GOT3 (cell line): ENCODE measurements at places on chromosomes 6 and 20.
A peak's percentile ranks its signal among the peaks of the same experiment; 100 is the strongest.

DNA sequence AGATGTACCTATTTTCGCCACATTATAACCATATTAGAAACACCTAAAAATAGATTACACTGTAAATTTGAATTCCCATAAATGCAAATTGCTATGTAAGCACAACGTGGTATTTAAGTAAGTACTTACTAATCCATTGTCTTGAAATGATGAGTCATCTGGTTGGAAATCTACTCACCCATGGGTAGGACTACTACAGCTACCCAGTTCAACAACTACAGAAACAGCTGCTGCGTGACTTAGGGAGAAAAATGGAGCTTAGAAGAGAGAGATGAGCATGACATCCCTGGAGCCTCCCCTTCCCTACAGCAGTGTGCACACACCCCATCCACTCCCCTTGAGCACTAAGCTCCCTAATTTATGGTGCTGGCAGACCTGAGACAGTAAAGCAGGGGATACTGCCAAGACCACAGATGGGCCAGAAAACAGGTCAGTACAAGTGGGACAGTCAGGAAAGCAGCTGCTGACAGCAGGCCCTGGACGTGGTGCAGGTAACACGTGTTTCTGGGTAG lies 26.9 kb downstream of the RRAGD start:
- DNase-seq = no peak

GRCh38 chr6:906920-907319 lies 214.0 kb upstream of the EXOC2 start:
- no peak for DNase-seq

DNA sequence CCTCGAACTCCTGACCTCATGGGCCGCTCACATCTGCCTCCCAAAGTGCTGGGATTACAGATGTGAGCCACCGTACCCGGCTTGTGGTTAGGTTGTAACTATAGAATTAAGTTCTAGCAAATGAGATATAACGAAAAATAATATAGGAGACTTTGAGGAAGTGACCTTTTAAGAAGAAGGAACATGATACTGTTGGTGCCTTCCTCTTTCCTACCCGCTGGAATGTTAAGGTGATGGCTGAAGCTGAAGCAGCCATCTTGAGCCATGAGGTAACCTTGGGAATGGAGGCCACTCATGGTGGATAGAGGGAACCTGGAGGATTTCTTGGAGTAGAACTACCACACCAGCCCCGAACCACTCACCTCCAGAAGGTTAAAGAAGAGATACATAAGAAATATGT lies 48.1 kb upstream of the MDGA1 start:
- DNase-seq = no peak

- no peak for DNase-seq
These were observed 49.3 kb upstream of the IER3 start for GRCh38 chr6:30793521-30794194.

DNA sequence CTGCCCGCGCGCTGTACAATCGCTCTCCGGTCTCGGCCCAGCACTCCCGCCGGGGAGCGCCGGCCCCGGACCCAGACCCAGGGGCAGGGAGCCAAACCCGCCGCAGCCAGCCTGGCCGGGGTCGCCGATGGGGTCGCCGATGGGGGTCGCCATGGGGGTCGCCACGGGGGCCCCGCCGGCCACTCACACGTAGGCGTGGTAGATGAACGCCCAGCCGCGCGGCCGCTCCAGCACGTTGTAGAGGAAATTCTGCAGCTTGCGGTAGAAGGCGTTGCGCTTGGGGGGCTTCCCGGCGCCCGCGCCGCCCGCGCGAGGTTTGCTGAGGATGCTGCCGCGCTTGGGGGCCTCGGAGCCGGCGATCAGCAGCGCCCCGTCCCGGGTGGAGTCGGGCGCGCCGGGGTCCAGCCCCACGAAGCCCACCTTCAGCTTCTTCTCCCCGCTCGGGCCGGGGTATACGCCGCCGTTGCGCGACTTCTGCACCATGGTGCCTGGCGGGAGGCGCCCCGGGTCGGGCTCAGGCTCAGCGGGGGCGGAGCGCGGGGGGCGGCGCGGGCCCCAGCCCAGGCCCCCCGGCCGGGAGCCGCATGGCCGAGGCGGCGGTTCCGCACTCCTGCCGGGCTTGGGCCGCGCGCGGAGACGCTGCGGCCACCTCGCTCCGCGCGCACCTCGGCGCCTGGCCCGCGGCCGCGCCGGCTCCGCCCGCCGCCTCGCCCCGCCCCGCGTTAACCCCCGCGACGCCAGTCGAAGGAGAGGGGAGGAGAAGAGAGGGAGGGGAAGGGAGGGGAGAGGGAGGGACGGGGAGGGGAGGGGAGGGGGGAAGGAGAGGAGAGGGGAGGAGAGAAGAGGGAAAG lies at the start of gene KCNQ2:
TSS of gene KCNQ2 (minus strand) at position 675 of the 851 bp plus-strand sequence. CDS start at position 483, 192 bp downstream.
- DNase-seq = no peak

- no peak for DNase-seq
These were observed 20.2 kb downstream of the KCNK15 start for GRCh38 chr20:44765701-44766347.

GRCh38 chr6:74574794-74575193 lies 631.1 kb downstream of the COL12A1 start:
- no peak for DNase-seq

GRCh38 chr20:16666272-16666671 lies 63.6 kb upstream of the SNRPB2 start:
- no peak for DNase-seq

DNA sequence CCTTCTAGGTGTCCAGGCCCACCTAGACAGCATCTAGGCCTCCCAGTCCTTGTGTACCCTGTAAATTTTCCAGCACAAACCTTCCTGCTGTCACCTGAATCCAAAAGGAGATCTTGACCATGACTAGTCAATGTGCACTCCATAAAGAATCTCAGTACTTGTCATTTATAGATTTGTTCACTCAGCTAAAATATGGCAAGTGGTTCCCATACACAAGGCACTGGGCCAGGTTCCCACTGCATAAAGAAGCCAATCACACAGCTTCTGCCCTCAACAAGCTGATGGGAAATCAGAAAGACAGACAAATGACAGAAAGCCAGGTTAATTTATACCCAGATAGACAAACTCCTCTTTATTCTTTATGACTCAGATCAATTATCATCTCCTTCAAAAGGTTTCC lies 526.8 kb downstream of the CD83 start:
- DNase-seq = no peak

DNA sequence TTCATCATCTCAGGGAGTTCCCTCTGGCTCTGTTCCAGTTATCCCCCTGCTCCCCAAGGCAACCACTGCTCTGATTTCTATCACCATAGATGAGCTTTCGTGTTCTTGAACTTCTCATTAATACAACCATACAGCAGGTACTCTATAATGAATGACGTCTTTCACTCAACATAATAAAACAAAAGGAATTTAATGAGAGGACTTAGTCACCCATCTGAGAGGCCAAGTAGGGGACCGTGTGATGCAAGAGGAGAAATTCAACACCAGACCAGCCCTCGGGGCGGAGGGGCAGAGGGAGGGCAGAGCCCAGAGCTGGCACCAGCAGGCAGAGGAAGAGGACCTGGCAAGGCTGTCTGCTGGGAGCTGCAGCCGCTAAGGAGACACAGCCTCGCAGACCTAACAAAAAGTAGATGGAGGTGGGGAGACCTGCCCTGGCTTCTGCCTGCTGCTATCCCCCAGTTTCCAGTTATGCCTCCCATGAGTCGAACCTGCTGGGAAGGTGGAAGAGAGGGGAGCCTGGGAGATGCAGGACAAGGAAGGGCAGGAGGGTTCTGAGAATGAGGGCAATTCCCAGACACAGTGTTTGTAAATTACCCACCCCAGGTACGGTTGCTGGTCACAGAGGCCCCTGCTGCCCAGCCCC lies 13.8 kb downstream of the CCN5 start:
- peak; percentile 68 for DNase-seq

- no peak for DNase-seq
These were observed 9.2 kb downstream of the ITPA start for GRCh38 chr20:3218307-3218988.

DNA sequence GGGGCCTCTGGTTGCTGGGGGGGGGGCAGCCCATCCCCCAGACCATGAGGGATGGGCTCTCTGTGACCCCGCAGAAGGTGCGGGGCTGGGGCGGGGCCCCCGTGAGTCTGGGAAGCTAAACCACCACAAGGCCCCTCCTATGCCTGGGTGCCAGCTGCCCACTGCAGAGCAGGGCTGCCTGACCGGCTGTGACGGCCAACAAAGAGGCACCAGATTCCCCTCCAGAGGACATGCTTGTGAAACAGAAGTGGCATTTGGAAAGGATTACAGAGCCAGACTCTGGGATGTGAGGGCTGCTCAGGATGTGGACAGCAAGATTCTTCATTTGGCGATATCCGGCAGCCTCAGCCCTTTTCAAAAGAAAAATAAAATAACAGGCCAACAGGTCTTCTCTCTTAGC lies 16.5 kb upstream of the NTSR1 start:
- DNase-seq = no peak

DNA sequence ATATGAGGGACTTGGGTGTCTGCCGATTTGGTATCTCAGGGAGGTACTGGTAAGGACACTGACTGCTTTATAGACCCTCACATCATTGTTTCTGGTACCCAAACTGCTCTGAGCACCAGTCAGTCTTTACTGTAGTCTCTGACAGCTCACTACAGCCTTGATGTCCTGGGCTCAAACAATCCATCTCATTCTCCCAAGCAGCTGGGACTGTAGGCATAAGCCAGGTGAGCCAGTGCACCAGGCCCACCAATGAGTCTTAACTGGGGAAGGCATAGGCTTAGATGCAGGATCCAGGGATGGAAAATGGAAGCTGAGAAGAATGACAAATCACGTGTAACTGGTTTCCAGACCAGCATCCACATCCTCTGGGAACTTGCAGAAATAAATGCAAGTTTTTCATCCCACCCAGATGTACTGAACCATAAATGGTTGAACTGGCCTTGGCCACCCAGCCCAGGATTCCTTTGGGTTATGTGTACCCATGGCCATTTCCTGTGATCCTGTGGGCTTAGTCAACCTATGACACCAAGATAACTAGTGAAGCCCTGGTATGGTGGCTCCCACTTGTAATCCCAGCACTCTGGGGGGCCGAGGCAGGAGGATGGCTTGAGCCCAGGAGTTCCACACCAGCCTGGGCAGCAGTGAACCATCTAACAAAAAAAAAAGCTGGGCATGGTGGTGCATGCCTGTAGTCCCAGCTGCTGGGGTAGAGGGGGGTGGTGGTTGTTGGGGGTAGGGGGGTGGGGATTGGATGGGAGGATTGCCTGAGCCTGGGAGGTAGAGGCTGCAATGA lies 5.8 kb downstream of the TUBB start:
- no peak for DNase-seq

GRCh38 chr20:46308258-46309157 lies at the start of gene CDH22:
Gene CDH22, minus strand, starts transcription at chr20:46308498. Its CDS starts 57,204 bp downstream, at chr20:46251294.
- peak; percentile 26 for DNase-seq

GRCh38 chr20:44683263-44684046 lies 31.7 kb upstream of the CCN5 start:
- no peak for DNase-seq

DNA sequence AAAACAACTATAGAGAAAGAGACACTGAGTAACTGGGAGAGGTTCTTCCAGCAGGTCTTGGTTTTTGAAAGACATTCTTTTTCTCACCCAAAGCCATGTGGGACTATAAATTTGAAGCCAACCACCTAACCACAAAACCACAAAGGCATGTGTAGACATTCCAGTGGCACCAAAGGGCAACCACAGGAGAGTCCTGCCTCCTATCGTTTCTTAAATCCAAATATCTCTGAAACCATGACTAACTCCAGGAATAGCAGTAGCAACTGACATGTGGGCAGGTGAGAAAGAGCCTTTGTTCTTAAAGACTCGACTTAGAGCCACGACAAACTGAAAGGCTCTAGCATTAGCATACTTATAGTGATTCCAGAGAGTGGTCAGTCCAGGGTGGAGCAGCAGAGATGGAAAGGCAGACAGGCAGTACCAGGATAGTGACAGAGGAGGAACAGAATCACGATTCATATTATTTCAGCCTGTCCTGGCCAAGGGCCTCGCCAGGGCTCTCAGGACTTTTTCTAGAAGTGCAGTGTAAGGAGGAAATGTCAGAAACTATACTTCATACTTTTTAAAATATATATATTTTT lies 9.4 kb upstream of the COL9A1 start:
- no peak for DNase-seq

DNA sequence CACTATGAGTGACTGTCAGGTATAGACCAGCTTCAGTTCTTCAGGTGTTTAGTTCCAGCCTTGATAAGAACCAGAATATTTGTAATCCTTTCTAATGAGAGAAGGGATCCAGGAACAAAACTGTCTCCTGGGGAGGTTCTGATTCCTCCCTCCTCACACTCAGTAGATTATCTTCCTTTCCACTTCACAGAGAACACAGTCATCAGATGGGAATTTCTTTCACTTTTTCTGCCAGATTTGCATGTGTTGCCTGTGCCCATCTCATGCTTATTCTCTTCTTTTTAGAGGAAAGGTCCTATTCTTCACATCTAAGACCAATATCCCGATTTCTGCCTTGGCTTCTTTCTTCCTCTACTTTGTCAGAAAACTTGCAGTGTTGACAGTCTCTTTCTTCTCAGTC lies 50.8 kb downstream of the CD109 start:
- no peak for DNase-seq

DNA sequence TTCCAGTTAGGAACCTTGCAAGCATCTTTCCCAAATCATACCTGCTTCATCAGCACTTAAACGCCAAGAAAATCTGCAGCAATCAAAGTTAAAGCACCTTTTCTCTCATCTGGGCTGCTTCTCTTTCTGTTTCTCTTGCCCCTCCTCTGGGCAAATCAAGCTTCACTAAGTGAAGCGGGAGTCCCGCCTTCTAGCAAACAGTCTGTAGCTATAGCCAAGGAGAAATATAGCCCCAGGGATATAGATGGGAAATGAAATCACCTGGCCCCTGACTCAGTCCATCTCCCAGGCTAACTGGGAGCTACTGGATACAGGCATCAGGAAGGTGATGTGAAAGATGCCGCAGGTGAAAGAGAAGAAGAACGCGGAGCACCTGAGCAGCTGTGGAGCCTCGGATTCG lies 481.9 kb downstream of the C6orf118 start:
- no peak for DNase-seq

DNA sequence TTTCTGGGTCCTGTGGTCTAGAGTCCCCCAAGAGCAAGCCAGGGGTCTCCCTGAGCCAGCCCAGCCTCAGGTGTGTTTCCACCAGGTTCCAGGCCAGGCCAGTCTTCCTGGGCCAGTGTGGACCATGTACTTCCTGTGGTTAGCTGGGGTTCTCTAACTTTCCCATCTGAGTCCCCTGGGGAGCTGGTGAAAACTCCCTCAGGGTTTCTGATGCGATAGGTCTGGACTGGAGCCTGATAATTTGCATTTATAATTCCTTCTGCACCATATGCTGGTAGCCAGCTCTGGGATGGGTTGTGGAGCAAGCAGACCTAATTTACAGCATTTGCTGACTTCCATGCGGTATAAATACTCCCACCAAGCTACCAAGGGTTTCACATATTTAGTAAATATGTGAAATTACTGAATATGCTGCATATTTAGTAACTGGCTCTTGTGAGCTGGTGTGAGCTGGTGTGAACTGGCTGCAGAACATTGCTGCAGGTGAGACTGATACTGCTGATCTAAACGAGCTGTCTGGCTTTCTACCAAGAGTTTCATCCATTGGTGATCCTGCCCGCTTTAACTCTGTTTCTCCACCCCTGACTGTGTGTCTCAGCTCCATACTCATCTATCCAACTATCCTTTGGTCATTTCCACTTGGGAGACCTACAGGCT lies 62.6 kb downstream of the RIN2 start:
- DNase-seq = no peak

GRCh38 chr6:34836451-34836850 lies 44.6 kb downstream of the BLTP3A start:
- DNase-seq = no peak
